ENCODE measurements at places on chromosomes 12 and 14.
A peak's percentile ranks its signal among the peaks of the same experiment; 100 is the strongest.

GRCh38 chr14:92945959-92946846 lies 23.3 kb downstream of the CHGA start:
- peak; percentile 34 for DNase-seq

DNA sequence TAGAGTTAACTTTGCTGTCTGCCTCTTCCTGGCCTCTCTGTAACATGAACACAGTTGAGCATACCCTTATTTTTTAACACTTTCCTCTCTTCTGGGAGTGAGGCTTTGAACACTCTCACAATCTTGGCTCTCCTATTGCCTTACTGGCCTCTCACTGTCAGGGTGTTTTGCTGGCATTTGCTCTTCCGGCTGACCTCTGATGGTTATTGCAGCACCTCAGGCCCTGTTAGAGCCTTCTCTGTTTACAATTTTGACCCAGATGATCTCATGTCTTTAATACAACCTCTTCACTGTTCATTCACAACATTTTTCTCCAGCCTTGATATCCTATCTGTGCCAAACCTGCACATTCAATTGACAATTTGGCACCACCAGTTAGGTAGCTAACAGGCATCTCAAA lies 357.8 kb upstream of the USP15 start:
- no peak for DNase-seq

- peak; percentile 12 for DNase-seq
Observed at GRCh38 chr14:63032076-63032475, 13.2 kb downstream of the KCNH5 start.

- DNase-seq: no peak
Observed at GRCh38 chr14:69682621-69683263, 71.3 kb downstream of the SUSD6 start.

GRCh38 chr12:107130830-107131611 lies 37.7 kb upstream of the CRY1 start:
- no peak for DNase-seq

DNA sequence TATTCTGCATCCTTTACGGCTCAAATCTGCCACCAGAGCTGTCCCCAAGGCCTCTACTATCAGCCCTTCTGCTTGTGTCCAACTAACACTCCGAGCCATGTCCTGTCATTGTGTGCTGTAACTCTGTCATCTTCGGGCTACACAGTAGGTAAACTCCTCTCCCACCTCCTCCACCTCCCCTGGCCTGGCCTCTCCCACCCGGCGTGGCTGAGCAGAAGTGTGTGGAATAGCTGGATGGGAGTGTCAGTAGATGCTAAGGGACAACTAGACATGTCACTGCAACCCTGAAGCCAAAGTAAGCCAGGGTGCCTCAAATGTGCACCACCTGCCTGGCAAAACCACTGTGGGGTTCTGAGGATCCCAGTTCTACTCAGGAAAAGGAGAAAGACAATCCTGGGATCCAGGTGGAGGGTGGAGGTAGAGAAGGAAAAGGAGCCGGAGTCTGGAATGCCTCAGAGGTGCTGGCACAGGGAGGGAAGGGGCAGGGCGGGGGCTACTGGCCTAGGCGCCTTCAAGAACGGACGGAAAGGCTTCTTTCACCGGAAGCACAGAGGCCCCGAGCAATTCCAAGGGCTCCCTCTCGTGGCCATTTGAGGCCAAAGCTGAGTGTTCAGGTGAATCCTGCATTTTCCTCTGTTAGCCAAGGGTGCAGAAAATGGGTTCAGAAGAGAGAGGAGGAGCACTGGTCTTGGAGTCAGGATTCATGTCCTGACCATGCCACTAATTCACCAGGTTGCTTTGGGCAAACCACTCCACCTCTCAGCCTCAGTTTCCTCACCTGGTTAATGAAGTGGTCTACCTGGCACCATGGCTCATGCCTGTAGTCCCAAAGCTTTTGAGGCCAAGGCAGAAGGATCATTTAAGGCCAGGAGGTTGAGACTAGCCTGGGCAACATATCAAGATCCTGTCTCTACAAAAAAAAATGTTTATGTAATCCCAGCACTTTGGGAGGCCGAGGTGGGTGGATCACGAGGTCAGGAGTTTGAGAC lies 20.5 kb upstream of the FAM181A start:
- peak; percentile 29 for DNase-seq

- DNase-seq: no peak
Observed at GRCh38 chr12:130707571-130707891, 8.6 kb downstream of the RIMBP2 start.

DNA sequence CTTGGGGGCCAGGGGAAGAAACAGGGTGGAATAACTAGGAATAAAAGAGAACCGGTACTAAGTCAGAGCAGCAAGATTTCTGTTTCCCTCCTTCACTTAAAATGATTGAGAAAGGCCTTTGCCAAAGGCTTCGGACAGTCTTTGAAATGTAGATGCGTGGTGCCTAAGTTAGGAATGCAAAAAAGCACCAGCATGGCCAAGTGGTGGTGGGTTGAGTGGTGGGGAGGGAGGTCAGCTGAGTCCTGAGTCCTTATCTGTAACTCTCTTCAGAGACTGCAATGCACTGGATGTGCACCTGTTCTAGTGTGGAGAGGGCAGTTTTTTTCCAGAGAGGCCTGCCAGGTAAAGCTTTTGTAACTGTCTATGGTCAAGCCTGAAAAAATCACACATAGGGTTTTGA lies 919.9 kb downstream of the FSCB start:
- no peak for DNase-seq

DNA sequence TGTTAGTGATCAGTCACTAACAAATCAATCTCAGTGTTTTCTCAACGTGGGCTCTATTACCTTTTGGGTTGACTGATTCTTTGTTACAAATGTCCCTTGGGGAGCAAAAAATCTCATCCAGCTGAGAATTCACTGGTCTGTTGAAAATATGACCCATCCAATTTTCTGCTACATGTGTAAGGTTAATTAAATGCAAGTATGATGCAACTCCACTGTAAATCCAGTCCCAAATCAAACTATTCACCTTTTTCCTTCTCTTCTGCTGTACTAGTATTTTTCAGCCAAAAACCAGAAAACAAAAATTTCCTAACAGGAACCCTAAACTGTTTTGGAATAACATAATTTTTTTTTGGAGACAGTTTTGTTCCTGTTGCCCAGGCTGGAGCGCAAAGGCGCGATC lies 2.2 kb downstream of the ERH start:
- peak; percentile 33 for DNase-seq

- DNase-seq: peak; percentile 74
Observed at GRCh38 chr14:93064411-93065271, 51.1 kb downstream of the ITPK1 start.

DNA sequence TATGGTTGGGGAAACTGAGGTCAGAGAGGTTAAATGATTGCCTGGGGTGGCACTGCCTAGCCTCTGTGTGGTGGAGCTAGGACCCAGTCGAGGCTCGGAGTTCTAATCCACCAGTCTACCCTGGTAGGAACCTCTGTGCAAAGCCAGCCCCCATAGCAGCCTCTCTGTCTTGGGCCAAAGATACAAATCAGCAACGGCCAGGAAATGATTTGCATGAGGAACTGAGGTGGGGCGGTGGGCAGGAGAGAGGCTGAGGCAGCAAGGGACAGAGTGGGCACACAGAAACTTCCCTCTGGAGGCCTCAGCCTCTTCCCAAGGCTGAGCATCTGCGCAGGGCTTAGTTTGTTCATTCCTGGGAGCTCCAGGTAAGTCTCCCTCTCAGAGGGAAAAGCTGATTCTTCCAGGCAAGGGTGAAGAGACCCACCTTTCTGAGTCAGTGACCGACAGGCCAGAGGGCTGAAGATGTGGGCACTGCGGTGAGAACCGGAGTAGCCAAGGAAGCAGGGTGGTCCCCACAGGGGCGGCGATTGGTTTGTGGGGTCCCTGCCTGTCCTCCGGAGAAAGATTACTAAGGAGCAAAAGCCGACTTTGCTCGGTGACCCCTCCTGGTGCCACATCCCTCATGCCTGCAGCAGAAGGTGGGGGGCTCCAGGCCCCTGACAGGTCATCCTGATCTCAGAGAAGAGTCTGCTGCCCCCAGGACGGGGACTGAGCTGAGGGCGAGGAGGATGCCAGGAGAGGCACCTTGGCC lies 134.6 kb downstream of the CACNA1C start:
- DNase-seq: no peak

GRCh38 chr12:44464180-44464579 lies 411.9 kb downstream of the NELL2 start:
- DNase-seq: no peak

- no peak for DNase-seq
Observed at GRCh38 chr14:36315159-36315853, 5.1 kb downstream of the MBIP start.

- no peak for DNase-seq
Observed at GRCh38 chr12:823028-823698, 70.8 kb downstream of the WNK1 start.

GRCh38 chr14:83632375-83632774 lies 1897.6 kb upstream of the FLRT2 start:
- DNase-seq: no peak

DNA sequence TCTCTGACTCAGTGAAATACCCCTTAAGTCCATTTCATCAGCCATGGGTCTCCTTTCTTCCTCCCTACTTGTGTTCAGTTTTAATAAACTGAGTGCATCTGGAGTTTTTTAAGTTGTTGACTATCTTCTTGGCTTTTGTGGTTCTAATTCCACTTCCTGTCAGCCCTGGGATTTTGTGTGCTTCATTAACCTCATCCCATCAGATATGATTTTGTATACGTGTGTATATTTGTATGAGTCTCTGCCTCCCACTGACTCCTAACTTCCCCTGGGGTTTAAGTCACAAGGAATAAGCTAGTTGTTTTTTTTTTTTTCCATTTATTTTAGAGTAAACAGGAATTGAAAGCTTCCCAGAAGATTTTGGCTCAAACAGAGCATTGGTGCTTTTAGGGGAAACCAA lies 62.7 kb downstream of the TTLL5 start:
- DNase-seq: no peak

DNA sequence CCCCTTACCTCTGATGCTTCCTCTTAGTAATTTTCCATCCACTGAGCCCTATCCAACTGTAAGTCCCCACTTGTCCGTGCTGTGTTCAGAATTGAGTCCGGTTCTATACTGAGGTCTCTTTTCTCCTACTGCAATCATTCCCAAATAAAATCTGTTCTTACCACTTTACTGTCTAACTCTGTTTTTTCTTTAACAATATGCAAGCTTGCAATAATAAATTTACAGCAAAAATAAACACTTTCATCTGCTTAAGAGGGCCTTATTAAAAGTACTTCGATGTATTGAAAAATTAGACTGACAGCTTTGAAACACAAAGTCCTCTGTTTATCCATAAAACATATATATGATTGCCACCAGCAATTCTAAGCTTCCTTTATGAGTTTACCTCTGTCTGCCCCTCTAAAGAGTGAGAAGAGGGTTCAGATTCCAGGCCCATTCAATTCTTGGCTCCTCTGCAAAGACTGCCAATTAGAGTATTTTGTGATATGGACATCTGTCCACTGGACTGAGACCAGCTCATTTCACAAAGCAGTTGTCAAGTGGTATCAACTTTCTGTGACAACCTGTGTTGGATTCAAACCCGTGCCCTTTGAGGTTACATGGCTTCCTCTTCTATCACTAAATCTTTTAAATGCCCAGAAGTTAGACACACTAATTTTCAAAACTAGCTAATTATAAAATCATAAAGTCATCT lies 39.9 kb upstream of the G2E3 start:
- no peak for DNase-seq

DNA sequence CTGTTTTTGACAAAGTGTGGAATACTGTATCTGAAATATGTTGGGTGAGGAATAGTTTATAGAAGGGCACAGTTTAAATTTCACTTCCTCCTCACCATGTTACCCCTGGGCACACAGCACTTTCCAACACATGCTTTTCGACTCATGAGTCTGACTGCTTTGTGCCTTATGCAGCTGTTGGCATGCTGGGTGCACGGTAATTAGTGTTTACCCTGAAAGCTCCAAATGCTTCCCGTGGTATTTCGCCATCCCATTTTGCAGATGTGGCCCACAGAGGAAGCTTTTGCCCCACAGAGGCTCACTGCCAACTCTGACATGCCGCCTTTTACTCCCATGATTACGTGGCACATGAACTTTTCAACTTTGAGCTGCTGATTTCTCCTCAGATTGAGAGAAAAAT lies 168.6 kb downstream of the PRKCH start:
- DNase-seq: no peak

GRCh38 chr12:5390174-5390799 lies 41.6 kb upstream of the NTF3 start:
- peak; percentile 32 for DNase-seq

- no peak for DNase-seq
Observed at GRCh38 chr12:46082490-46083200, 92.3 kb upstream of the SCAF11 start.
